ENCODE measurements at places on chromosomes 3 and 15.
A peak's percentile ranks its signal among the peaks of the same experiment; 100 is the strongest.

DNA sequence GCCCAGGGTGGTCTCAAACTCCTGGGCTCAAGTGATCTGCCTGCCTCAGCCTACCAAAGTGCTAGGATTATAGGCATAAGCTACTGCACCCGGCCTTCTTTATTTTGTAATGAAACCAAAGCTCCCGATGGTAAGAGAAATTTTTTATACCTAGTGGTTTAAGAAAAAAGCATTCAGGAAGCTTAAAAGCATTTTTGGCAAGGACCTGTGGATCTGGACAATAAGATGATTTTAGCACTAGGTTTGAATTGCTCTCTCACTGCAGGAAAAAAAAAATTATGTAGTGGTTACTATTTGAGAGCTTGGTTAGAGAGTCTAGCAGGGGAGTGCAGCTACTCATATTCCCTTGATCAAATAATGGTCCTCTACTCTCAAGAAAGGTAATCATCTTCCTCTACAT lies 64.9 kb upstream of the PIK3R4 start:
- no peak for DNase-seq

- DNase-seq = no peak
These were observed 27.8 kb downstream of the WNT7A start for GRCh38 chr3:13851997-13852637.

- peak; percentile 81 for DNase-seq
These were observed 79.5 kb downstream of the CHRD start for GRCh38 chr3:184459355-184459754.

- no peak for DNase-seq
These were observed 810 bp downstream of the PTPRG start for GRCh38 chr3:61562042-61562720.

DNA sequence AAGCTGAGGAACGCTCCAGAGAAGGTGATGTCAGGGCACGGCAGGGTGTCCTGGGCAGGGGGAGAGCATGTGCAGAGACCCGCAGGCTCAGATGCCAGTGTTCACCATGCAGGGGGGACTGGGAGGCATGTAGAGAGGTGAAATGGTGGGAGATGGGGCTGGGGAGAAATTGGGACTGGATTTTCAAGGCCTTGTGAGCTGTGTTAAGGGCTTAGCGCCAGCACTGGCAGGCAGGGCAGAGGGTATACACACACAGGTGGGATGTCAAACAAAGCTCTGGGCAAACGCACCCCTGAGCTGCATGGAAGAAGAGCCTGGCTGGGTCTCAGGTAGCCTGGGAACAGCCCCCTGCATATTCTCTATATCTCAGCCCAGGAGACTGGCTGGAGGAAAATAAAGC lies 282.7 kb downstream of the SHQ1 start:
- DNase-seq = no peak

GRCh38 chr3:160400030-160400701 lies 716 bp downstream of the SMC4 start:
- DNase-seq = peak; percentile 78

DNA sequence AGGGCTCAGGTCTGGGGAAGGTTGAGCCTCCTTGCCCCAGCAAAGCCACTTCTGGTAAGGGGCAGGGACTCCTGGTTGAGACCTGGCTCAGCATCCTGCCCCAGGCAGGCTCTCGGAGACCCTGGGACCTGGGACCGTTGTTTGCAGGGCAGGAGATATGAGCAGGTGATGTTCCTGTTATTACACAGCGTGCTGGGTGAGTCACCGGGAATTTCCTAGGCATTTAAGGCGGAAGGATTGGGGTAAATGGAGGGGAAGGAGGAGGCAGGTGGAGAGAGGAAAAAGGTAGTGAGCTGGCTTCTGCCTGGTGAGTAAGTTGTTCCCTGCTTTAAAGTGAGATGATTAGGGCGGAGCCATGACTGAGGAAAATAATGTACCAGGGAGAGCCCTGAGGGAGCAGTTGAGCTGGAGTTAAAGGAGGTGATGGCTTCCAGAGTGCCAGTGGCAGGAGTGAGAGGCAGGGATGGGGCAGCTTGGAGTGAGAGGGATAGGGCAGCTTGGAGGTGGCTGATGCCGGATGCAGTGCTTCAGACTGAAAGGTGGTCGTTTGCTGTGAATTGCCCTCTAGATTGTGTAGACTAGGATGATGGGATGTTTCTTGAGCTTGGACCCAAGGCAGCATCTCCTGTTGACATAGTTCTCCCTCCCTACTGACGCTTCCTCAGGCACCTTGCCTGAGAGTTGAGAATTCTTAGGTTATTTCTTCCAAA lies 79.4 kb downstream of the AAGAB start:
- DNase-seq = no peak

GRCh38 chr3:159733194-159733860 lies 255.3 kb upstream of the IL12A start:
- no peak for DNase-seq

- no peak for DNase-seq
These were observed 79.4 kb downstream of the ZPLD1 start for GRCh38 chr3:102514241-102514640.

DNA sequence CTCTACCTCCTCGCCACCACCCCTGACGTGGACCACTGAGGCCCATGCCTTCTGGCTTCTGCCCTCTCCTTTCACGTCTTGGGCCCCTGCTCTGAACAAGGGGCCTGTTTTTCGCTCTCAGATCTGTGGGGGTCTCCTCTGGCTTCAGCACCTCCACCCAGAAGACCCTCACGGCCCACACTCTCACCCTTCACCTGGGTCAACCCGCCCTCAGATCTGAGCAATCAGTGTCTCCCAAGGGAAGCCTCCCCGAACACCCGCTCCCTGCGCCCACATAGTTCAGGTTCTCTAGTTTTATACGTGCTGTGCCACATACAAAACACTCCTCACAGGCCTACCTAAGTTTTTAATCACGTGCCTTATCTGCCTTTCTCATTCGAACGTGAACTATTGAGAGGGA lies 48.2 kb upstream of the SMAD6 start:
- no peak for DNase-seq
